Ascending aorta (tissue), 2 donors: ENCODE measurements at places on chromosomes 2 and 18.
A peak's percentile ranks its signal among the peaks of the same experiment; 100 is the strongest.

GRCh38 chr2:54560146-54560881 lies 104.2 kb downstream of the SPTBN1 start:
- no peak for DNase-seq

DNA sequence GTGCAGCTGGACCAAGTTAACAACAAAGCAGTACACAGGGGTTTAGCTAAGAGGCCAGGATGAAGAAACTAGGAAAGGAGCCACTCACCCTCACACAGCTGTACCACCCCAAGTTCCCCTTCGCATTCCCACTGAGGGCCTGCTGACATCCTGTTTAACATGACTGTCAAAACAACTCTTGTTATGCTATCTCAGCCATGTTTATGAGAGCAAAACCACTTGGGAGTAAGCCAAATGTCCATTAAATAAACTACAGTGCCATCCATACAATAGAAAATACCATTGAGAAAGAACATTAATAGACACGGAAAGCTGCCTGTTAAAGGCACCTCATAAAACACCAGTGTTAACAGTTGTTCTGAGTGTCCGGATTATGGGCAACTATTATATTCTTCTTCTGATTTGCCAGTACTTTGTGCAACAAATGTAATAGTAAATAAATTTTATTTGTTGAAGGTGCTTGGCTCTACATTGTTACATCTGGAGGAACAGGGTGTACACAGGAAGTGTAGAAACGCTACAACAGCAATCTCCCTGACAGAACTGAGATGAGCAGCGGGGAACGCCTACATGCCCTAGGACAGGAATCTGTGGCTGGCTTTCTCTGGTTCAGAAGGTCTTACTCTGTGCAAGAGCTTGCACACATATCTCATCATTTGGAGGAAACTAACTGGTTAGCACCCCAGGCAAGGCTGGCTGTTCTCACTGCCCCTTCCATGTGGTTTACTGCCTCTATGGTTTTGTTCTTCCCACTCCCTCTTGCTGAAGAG lies 85.6 kb downstream of the EHD3 start:
- DNase-seq, result no peak

DNA sequence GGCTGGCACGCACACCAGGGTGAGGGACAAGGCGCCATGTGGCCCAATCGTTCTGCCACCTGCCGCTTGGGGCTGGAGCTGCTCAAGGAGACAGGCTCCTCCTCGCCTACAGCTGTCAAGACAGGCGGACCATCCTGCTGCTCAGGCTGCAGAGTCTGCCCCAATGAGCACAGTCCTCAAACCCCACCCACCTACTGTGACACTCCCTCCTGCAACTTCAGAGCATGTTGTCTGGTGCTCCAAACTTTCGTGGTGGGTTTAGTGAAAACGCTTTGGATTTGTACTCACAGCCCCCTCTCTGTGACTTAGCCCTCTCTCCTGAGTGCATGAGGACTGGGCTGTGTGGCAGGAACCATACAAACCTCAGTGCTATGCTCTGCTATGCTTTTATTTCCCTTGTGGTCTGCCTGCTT lies 23.2 kb upstream of the SLC35F6 start:
- DNase-seq, result no peak

DNA sequence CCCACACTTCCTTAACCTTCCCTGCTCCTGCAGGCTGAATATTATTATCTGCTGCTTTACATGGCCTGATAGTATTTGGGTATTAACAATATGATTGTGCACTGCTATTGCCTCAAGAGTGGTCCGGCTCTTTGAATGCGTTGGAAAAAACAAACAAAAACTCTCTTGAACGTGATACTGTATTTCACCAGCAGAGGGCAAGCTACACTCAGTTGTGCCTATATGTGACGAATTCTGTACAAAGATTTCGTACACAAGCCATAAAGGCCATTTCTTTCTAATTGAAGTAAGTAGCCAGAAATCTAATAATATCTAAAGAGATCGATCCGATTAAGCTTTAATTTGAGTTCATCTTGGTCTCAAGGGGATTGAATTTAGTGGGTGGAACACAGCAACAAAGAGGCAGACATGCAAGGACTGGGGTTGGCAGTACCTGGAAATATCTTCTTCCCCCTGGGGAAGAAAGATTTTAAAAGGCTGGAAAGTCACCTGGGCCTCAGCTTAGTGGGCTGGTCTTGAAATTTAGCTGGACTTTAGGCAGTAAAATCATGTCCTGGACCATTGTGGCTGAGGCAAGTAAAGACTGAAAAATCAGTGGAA lies 49.3 kb upstream of the RAB6D start:
- no peak for DNase-seq

DNA sequence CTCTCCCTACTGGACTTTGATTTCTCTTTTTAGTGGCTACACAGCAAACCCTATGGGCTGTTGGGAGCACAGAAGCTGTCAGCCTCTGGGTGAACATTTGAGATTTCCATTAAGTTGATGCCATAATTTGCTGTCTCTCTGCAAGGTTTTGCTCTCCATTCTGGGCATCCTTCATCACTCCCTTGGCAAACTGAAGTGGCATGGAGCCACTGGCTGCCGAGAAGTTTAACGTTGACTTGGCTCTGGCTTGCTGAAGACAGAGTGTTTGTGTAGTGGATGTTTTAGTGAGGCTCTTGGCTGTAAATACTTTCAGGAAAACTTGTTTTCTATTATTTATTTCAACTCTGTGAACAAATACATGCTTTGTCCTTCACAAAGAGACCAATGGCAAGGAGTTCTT lies 91.5 kb downstream of the ALK start:
- DNase-seq, result no peak

DNA sequence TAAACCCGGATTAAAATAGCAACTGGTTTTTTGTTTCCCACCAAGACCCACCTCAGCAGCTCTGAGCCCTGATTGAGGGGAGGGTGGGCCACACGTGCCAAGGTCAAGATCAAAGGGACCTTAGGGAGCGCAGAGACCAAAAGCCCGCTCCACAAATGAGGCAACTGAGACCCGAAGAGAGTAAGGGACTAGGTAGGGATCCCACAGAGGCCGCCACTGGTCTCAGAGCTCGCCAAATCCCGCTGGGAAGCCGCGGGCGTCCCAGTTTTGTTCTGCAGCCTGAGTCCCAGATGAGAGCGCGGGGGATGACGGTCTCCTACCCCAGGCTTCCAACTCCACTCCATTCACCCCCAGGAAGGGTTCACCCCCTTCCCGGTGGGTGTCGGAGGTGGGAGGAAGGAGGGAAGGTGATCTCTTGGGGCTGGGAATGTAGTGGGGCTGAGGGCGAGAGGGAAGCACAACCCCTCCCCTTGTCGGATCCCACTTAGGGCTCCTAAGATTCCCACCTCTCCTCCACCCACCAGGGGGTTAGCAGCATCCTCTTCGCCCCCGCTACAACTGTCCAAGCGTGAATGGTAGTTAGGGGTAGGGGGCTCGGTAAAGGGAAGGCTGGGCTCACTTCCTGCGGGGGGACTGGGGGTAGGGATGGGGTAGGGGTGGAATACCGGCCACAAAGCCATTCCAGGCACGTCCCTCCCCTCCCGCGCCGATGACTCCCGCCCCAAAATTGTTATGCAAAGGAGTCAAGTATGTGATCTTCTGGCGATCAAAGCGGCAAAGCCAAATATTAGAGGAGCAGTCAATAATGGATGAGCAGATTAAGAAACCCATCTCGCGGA lies 7.3 kb upstream of the EN1 start:
- DNase-seq, result peak; percentile 40

DNA sequence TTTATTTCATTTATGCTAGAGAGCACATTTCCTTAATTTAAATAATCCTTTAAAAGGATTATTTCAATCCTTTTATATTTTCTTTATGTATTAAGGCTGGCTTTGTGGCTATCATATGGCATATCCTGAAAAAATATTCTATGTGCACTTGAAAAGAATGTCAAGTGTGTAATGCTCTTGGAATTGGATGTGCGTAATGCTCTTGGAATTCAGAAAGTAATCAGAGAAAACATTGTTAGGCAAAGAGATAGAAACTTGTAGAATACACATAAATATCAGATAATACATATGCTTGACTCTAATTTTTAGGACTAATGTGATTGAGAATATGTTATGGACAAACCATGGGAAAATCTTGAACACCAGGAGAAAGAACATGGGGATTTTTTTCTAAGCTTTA lies 197.5 kb upstream of the COL3A1 start:
- no peak for DNase-seq

GRCh38 chr2:229660391-229660790 lies 54.0 kb downstream of the DNER start:
- no peak for DNase-seq

GRCh38 chr2:145753041-145753608 lies 1233.2 kb upstream of the ZEB2 start:
- DNase-seq, result no peak
